Activated CD4-positive, alpha-beta T cell treated with anti-CD3 and anti-CD28 coated beads, Interleukin-2, amount 50 U/mL, for 1 hour (primary cell): ENCODE measurements at places on chromosomes 3 and 15.

DNA sequence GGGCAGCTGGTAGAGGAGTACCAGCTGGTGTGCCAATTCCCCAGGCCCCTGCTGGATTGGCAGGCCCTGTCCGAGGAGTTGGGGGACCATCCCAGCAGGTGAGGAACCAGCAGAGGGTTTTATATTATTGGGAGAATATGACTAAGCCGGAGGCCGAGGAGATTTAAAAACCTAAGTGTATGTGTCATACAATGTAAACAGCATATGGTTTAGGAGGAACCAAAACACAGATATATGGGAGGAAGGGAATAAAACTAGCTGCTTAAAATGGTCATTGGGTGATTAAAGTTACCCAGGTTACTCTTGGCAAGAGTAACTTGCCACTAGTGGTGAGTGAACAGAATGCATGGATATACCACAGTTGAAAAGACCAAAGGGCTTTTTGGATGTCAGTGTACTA is 22.1 kb downstream of the SNRPN start:
- DNase-seq, result no peak

GRCh38 chr3:126459111-126459762 is 16.5 kb downstream of the ZXDC start:
- DNase-seq, result no peak

DNA sequence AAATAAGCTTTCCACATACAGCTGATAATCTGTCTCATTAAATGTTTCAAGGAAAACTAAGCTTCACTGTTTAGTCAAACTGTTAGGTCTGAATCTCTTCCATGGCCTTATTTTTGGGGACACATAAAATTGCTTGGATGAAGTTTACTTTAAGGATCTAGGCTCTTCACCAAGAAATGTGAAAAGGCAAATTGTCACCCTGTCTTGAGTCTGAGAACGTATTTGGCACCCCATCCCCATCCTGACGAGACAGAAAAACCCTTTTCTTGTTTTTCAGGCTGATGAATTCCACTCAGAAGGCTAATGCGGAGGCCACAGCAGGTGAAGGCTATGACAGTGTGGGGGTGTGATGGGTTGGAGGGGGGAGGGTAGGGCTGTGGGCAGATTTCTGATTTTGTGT is 226.6 kb downstream of the GREM1 start:
- no peak for DNase-seq

- DNase-seq, result no peak
Measured at GRCh38 chr3:79910337-79910736, 142.5 kb upstream of the ROBO1 start.

DNA sequence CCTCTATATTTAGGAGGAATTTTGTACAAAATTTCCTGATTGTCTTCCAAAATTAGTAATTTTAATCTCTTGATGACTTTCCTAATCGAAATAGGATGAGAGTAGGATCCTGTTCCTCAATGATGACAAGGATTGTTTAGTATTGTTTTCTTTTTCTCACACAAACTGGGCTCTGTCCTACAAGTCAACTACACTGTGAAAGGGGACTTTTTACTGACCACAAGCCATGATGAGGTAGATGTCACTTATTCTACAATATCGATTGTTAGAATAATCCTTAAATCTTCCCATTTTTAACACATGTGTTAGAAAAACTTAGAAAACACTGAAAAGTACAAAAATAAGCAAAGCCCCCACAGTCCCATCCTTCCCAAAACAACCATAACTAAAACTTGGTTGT is 35.8 kb upstream of the TSC22D2 start:
- no peak for DNase-seq

- DNase-seq, result no peak
Measured at GRCh38 chr3:72437661-72438406, 410.4 kb downstream of the SHQ1 start.

- DNase-seq, result no peak
Measured at GRCh38 chr15:63414474-63415120, 33.0 kb upstream of the CA12 start.

- no peak for DNase-seq
Measured at GRCh38 chr3:78906930-78907329, 860.9 kb downstream of the ROBO1 start.

GRCh38 chr3:24242012-24242698 is 252.5 kb downstream of the THRB start:
- DNase-seq, result no peak

DNA sequence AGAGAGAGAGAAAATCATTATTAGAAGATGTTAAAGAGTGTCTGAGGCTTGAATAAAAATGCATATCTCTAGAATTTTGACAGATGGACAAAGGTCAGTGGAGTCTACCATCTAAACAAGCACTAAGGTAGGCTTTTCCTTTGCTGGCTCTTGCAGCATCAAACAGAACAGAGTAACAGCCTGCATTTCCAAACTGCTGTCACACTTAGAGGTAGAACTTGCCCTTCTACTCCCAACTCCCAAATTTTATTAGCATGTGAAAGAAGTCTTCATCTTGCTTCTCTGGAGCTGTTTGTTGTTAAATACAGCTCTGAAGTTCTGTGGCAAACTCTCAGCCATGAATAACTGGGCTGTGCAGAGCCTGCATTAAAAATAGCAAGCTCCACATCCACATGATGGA is 4.1 kb upstream of the MB21D2 start:
- DNase-seq, result no peak

- no peak for DNase-seq
Measured at GRCh38 chr3:621714-622113, 425.2 kb downstream of the CHL1 start.

- no peak for DNase-seq
Measured at GRCh38 chr15:48175126-48175525, 3.0 kb downstream of the MYEF2 start.

- no peak for DNase-seq
Measured at GRCh38 chr15:87736401-87736800, 520.1 kb downstream of the NTRK3 start.

DNA sequence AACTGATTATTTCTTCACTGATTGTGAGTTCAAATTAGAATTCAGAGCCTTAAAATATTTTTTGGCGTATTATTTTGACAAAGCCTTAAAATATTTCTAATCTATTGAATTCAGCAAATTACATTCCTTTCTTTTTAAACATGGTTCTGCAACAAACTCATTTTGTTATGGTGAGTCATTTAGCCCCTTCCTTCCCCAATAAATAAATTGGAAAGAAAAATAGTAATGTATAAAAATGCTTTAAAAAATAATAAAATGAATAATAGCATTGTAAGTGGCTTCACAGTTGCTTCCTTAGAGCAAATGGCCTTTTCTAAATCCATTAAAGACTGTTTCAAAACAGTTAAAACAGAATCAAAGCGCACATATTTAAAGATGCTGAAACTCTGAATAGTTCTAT is 12.1 kb downstream of the CSNK1G1 start:
- no peak for DNase-seq

- no peak for DNase-seq
Measured at GRCh38 chr3:73592154-73593144, 32.3 kb downstream of the PDZRN3 start.

DNA sequence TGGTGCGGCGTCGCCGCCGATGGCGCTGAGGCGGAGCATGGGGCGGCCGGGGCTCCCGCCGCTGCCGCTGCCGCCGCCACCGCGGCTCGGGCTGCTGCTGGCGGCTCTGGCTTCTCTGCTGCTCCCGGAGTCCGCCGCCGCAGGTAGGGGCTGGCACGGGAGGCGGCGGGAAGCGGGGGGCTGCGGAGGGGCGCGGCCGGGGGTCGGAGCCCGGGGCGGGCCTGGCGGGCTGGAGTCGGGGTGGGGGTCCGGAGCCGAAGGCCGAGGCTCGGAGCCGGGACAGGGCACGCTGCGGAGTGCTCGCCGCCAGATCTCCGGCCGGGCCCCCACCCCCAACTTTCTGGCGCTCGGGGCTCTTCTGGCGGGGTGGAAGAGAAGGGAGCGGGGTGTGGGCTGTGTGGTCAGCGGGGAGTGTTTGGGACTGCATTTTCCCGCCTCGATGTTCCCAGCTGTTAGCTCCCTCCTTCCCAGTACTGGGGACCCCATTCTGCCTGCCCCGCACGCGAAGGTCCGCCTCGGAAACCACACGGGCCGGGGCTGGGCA is 299 bp downstream of the TYRO3 start:
- no peak for DNase-seq

DNA sequence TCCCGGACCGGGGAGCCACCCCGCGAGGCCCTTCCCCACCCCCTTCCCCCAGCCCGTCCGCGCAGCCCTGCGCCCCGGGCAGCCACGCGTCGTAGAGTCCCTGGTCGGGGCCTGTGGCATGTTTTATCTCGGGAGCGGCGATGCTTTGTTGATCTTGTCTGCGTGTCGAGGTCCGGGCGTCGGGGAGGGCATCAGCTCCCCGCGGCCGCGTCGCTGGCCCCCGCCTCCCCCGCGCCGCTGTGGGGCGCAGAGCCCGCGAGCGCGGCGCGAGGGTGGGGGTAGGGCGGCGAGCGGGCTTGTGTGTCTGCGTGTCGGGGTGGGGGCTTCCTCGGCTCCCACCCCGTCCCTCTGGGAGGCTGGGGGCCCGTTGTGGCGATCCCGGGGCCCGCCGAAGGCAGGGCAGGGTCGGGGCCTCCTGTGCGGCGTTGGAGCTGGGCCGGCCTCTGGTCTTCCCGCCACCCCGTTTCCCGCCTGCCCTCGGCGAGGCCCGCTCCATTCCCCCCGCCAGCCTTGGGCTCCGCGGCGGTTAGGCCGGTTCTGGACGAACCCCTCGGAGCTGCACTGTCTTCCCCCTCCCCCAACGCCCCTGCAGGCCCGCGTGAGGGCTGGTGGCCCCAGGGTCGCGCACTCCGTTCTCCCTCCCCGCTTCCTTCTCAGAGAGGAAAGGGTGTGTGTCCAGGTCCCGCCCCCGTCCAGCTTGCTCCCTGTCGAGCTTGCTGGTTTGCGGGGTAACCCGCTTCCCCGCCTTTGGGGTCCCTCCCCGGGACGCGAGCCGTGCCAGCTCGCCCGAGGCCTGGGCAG is 695 bp downstream of the GMPS start:
- DNase-seq, result peak; percentile 19

GRCh38 chr3:113211330-113212149 is at the start of gene BOC:
BOC (plus strand) TSS chr3:113211557; CDS start chr3:113249803, 38,246 bp downstream.
- DNase-seq, result no peak

DNA sequence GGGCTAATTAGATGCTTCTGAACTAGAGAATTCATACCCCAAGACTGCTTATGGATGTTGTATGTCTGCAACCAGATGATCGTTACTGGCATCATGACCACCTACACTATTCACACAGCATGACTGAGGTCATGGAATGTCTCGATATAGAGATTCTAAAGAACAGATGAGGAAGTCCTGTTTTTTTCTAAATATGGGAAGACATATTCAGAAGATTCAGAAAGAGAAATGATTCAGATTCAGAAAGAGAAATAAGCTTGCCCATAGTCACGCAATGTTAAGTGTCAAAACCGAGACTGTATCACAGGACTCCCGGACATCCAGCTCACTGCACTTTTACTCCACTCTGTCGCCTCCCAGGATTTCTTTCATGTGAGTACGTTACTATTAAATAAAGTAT is 136.2 kb downstream of the TPRG1 start:
- DNase-seq, result no peak

DNA sequence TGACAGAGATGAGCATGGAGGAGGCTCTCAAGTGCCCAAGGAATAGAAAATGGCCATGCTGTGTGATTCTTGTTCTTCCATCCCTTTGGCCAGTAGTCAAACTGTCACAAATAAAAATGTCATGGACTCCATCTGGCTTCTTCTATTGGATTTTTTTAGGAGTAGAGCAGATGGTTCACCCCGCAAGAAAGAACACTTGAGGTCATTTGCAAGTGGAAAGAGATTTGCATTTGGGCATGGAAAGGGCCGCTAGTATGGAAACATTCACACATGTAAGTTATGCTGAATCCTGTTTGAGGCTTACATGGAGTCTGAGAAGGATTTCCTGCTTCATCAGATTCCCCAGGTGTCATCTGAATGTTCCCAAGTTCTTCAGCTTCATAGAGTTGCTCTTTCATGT is 53.1 kb upstream of the CFAP161 start:
- DNase-seq, result no peak

- DNase-seq, result no peak
Measured at GRCh38 chr3:83946049-83946448, 1012.7 kb upstream of the CADM2 start.

DNA sequence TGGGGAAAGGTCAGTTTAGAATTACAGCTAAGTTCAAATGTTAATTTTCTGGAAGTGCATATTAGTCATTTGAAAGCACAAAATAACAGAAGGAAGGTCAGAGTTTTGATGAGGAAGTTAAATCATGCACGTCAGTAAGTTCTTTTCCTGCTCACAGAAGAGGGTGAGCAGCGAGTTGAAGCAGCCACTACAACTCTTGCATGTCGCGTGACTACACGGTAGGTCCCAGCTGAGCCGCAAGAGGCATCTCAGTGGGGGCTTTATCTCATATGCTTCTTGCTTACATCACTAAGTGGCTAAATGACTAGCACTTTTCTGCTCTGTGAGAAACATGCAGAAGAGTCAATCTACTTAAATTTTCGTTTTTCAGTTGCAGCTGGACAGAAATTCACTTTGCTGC is 21.3 kb upstream of the SEC62 start:
- peak; percentile 3 for DNase-seq

GRCh38 chr3:141795741-141796080 is 32.5 kb downstream of the GRK7 start:
- no peak for DNase-seq

DNA sequence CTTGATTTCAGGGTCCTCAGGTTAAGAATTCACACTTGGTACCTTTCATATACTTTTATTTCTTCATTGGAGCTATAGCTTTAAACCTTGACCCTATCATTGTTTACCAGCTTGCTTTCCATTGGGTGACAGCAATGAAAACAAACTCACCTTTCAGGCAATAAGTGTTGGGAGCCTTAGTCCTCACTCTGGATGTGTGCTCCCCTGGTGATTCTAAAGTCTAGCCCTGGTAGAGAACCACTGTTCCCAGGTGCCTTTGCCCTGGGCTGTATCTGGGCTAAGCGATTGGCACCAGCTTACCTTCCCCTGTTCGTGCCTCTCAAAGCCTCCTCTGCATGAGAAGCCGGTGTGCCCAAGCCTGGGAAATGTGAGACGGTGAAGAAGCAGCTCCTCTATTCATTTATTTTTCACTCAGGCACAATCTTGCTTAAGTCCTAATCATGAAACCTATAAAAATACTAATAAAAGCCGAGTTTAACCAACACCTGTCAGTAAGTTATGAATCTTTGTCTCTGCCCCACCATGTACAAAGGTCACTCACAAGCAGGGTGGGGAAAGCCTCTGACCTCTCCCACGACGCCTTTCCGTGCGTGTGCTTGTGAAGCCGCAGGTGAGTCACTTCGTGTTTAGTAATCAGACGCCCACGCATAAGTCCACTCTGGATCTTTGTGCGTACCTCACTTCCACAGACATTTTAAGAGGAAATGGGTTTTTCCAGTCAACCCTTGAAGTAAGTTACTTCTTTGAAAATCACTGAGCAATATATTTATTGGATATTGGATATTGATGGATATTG is 12.8 kb upstream of the ARRDC4 start:
- no peak for DNase-seq

DNA sequence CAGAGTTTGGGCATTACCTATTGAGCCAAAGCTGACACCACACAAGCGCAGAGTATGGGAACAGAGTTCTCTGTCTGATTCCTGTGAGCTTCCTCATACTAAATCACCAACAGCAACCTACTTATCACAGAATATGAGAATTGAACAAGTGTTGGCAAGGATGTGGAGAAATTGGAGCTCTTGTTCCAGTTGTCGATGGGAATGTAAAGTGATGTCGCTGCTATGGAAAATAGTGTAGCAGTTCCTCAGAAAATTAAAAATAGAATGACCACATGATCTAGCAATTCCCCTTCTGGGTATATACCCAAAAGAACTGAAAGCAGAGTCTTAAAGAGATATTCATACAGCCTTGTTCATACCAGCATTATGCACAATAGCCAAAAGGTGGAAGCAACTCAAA is 33.4 kb downstream of the CD86 start:
- DNase-seq, result no peak

- DNase-seq, result no peak
Measured at GRCh38 chr15:62558640-62559380, 393.7 kb upstream of the C2CD4B start.

- DNase-seq, result no peak
Measured at GRCh38 chr3:171178714-171179113, 152.2 kb upstream of the SLC2A2 start.
